ENCODE measurements at places on chromosomes 12 and 14.
A peak's percentile ranks its signal among the peaks of the same experiment; 100 is the strongest.

- DNase-seq, result peak; percentile 2
Measured at GRCh38 chr12:67647799-67648520, 585 bp upstream of the DYRK2 start.

GRCh38 chr12:9391815-9392214 lies 183.6 kb upstream of the PZP start:
- no peak for DNase-seq

DNA sequence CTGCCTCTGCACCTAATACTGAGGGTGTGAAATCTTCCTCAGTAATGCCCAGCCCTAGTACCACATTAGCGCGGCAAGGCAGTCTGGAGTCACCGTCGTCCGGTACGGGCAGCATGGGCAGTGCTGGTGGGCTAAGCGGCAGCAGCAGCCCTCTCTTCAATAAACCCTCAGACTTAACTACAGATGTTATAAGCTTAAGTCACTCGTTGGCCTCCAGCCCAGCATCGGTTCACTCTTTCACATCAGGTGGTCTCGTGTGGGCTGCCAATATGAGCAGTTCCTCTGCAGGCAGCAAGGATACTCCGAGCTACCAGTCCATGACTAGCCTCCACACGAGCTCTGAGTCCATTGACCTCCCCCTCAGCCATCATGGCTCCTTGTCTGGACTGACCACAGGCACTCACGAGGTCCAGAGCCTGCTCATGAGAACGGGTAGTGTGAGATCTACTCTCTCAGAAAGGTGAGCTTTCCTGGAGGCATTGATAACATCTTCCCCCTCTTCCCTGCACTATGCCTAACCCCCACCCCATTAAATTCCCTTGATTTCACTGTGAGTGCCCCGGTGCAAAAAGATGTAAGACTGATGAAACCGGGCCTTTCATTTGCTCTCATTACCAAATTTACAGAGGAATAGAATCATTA lies 291.4 kb downstream of the NAV3 start:
- no peak for DNase-seq

DNA sequence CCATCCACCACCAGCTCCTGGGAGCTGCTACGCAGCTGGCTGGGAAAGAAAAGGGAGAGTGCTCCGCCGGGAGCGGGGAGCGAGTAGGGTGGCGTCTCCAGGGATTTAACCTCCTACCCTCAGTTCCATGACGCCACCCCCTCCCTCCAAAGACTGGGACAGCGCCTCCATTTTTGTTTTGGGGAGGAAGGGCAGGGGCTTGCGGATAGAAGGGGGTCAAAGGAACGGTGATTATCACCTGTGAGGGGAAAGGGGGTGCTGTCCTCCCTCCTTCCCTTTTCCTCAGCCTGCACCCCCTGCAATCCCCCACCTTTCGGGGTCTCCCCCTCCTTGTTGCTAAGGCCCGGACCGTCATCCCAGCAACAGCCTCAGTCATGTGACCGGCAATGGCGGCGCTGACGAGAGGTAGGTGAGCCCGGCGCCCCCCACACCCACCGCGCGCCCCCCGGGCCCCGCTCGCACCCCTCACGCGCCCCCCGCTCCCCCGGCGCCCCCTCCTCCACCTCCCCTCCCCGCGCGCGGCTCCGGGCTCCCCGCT lies at the start of gene DTX3:
Gene DTX3, plus strand, starts transcription at position 371 of the 538 bp plus-strand sequence. CDS start 1,694 bp downstream, outside the sequence.
- DNase-seq, result no peak

- no peak for DNase-seq
Measured at GRCh38 chr12:52672321-52672933, 7.8 kb downstream of the KRT1 start.

DNA sequence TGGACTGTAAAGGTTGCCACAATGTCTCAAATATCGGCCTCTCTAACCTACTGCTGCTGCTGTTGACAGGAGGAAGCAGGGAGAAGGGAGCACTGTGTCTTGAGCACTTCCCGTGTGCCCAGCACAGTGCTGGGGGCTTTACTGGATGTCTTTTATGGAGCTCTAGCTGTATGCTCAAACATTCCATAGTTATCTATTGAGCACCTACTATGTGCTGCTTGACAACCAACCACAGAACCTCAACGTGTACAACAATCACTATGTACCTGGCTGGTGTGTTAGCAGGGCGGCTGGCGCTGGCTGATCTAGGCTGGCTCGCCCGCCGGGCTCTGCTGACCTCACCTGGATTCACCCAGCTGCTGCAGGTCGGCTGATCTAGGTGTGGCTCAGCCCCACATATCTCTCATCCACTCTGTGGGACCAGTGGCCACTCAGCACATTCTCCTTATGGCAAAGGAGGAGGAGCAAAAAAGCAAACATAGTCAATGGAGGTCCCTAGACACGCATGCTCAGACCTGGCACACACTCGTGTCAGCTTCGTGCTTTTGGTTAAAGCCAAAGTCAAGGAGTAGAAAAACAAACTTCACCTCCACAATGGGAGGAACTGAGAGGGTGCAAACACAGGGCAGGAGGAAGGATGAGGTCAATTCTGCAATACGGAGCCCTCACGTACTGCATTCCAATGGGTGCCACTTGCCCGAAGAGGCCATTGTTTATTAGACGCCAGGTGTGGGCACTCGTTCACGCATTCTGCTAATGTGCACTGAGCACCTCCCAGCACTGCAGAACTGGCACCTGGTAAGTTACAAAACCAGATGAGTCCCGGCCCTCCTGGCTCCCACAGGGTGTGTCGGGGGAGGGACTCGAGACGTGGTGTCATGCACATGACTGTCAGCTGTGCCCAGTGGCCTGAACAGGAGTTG lies 147.2 kb downstream of the SCARB1 start:
- no peak for DNase-seq

Data from T-helper 2 cell (primary cell).